ENCODE measurements at places on chromosomes 7 and 10.

DNA sequence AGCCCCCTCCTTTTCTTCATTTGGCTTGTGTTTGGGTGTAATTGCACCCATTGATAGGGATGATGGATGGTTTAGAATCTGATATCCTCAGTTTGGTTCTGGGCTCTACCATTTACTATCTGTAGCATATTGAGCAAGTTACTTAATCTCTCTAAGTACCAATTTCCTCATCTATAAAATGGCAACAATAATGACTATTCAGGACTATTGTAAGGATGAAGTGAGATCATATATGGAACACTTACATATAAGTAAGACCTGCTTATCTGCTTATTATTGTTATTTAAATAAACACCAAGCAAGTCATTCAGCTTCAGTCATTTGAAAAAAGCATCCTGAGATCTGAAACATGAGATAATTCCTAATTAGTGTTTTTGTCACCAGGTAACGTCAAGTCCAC lies 127.0 kb downstream of the SEC23IP start:
- no peak for ATAC-seq

GRCh38 chr7:13024121-13024674 lies 336.8 kb downstream of the ARL4A start:
- no peak for ATAC-seq

- ATAC-seq, result no peak
Measured at GRCh38 chr7:9776900-9777299, 1196.8 kb upstream of the PHF14 start.

DNA sequence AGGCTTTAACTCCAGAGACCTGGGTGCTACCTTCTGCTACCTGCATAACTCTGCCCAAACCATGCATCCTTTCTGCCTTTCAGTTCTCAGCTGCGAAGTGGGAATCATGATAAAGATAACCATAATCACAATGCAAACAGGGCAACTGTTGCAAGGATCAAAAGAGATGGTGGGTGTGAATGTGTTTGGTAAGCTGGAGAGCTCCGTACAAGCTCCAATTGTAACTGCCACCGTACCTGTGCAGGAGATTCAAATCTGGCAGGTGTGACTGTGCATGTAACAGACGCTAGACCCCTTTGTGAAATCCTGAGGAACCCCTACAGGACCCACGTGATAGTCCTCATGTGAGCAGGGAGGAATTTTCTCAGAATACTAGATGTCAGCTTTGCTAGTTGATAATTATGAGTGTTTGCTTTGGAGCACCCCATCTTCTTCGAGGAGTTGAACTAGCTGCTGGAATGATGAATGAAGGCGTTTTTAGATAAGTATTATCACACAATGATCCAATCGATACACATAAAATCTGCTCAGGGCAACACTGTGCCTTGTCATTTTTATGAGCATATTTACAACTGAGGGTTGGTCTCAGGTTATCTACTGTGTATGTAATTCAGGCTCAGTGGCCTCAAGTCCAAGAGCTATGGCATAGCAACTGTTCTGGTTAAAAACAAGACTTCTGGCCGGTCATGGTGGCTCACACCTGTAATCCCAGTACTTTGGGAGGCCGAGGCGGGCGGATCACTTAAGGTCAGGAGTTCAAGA lies 15.4 kb upstream of the FRAT2 start:
- no peak for ATAC-seq

- ATAC-seq, result no peak
Measured at GRCh38 chr10:96406091-96406490, 47.3 kb upstream of the OPALIN start.

DNA sequence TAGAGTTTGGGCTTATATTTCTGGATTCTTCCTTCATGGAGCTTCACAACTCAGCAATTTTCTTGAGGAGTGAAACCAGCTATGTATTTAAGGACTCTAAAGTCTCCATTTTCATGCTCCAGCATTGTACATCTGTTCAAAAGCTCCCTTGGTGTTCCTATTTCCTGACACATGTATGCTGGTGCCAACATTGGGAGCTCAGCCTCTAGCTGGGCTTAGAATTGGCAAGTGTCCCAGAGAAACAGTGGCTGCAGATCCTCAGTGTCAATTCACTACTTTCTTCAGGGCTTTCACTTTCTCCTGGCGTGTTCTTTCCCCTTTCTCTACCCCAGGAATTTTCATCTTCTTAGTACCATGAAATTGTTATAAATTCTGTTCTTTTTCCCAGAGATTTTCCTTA lies 103.1 kb downstream of the ZNF467 start:
- ATAC-seq, result peak; percentile 96

DNA sequence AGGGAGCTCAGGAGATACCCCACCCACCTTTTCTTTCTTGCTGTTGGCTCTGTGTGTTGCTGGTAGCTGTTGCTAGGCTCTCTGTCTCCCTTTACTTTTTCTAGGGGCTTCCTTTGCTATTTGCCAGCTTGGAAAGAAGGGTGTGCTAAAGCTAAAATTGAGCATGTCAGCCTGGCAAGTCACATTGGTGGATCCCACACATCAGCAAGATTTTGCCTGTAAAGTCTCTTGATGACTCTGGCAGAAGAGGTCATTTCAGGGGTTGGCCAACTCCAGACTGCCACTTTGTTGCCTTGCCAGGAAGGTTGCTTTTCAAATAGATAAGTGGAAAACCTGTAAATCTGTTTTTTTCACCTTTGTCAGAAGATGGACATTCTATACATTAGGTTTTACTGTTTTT lies 9.9 kb downstream of the CCNY start:
- ATAC-seq, result no peak

DNA sequence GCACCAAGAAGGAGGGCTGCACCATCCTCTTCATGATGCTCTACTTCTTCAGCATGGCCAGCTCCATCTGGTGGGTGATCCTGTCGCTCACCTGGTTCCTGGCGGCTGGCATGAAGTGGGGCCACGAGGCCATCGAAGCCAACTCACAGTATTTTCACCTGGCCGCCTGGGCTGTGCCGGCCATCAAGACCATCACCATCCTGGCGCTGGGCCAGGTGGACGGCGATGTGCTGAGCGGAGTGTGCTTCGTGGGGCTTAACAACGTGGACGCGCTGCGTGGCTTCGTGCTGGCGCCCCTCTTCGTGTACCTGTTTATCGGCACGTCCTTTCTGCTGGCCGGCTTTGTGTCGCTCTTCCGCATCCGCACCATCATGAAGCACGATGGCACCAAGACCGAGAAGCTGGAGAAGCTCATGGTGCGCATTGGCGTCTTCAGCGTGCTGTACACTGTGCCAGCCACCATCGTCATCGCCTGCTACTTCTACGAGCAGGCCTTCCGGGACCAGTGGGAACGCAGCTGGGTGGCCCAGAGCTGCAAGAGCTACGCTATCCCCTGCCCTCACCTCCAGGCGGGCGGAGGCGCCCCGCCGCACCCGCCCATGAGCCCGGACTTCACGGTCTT lies 1.9 kb downstream of the FZD1 start:
- ATAC-seq, result no peak

GRCh38 chr7:84536271-84536870 lies 341.8 kb upstream of the SEMA3A start:
- ATAC-seq, result peak; percentile 76

DNA sequence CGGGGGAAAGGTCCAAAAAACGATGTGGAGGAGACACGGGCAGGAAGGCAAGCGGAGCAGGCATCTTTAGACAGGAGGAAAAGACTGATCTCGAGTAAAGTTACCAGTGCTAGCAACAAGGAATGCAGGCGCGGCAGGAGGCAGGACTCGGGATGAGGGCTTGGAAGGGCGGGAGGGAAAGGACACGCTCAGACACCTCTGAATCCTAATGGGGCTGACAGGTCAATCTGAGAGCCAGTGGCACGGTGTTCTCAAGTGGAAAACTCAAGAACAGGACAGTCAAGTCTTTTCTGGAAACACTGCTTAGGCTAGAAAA lies 155.3 kb upstream of the COBL start:
- no peak for ATAC-seq

GRCh38 chr7:100158229-100159098 lies at the start of gene TRAPPC14:
TSS of gene TRAPPC14 (minus strand) at chr7:100158723. CDS start at chr7:100158499, 224 bp downstream.
- peak; percentile 91 for ATAC-seq

GRCh38 chr7:128000048-128000447 lies 31.2 kb downstream of the LRRC4 start:
- no peak for ATAC-seq

- no peak for ATAC-seq
Measured at GRCh38 chr10:130647341-130647740, 511.1 kb downstream of the GLRX3 start.

DNA sequence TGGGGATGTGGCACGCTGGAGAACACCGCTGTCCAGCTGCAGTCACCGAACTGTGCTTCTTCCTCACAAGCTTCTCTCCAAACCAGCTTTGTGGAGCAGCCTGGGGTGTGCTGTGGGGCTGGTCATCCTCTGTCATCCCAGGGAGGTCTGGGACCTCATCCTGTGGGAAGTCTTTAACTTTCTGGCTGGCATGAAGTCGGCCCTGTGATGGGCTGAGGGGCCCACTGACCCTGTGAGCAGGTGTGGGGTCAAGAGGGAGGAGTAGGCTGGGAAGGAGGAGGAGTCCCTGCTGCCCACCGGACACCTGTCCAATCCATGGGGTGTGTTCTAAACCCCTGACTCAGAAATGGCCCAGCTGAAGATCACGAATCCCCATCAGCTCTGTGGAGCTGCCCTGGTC lies 136.2 kb upstream of the SHH start:
- no peak for ATAC-seq

GRCh38 chr7:133481676-133482075 lies 228.8 kb downstream of the EXOC4 start:
- peak; percentile 96 for ATAC-seq

GRCh38 chr7:136847858-136848257 lies 20.6 kb upstream of the CHRM2 start:
- no peak for ATAC-seq

GRCh38 chr7:155792315-155792960 lies 19.8 kb downstream of the SHH start:
- ATAC-seq, result no peak

GRCh38 chr7:116809636-116810266 lies 52.6 kb upstream of the CAPZA2 start:
- ATAC-seq, result peak; percentile 91

DNA sequence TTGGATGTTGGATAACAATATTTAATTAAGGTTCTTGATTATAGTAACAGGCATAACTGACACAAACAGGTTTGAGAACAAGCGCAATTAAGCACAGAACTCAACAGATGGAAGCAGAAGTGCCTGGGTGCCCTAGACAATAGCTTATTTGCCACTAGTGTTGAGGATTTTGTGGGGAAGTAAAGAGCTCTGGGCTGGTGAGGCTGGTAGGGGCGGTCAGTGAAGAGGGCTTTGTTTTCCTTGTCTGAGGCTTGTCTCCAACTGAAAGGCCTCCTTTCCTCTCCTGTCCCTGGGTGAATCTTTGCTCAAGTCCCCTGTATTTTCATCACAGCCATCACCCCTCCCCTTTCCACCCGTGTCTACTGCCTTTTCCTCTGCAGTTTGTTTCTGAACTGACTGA lies 104.6 kb downstream of the KAT6B start:
- ATAC-seq, result no peak

DNA sequence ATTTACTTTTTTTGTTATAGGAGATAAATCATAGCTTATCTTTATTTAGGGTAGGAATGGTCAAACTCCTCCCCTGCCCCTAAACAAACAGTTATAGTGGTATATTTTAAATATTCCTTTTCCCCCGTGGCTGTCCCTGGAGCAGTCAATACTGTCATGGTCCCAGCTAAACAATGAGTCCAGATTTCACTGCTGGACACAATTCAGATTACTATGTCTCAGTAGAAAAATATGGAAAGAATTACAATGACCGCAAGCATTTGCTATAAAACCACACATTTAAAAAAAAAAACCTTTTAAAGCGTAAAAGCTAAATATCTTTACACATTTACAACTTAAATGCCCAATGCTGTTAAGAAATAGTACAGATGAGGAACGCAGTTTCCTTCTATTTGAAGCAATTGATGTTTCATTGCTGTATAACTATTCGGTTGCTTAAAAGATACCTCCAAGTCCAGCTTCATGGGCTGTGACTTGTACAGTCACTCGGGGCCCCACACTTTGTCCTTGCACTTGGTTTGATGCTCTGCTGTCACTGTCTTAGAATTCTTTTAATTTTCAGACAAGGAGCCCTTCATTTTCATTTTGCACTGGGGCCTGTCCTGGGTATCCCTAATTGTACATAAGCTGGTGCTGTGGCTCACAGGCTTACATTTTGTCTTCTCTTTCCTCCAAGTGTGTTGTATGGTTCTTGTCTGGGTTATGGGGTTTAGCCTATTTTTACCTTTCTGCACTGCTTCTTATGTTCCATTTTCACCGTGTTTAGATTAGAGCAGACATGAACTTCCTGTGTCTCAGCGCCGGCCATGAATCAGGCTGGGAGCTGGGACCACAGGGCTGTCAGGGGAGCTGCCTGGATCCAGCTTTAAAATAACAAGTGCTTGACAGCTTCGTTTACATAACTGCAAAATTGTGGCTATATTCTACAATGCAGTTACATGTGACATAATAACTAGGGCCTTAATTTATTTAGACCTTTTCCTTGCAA lies 530.2 kb upstream of the FZD8 start:
- ATAC-seq, result peak; percentile 85

DNA sequence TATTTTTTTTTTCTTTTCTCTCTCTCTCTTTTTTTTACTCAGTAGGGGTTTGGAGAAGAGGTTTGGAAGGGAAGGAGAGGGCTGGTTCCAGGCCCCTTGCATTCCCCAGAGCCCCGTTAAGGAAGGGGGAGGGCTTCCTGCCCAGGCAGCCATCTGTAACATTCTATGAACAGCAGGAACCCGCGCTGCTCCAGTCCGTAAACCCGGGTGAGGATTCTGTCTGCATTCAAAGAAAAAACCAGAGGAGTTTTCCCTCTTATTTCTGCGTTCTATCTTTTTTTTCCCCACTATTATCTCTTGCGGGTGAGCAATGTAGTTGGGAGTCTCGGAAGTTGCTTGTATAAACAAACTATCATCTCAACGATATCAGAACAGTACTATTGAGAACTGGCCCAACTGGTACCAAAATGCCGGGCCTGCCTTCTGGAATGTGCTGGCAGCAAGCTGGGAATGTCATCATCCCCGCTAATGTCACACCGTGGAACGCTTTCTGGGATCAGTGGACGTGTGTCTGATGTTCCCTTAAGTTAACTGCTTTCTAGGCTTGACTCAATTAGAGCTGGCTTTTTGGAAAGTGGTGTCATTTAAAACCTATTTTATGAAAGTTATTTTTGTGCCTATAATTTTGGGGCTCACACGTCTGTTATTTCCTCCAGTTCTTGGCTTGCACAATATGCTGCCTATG lies 153.1 kb upstream of the MEOX2 start:
- peak; percentile 49 for ATAC-seq

GRCh38 chr10:70811881-70812280 lies 3.9 kb upstream of the SGPL1 start:
- ATAC-seq, result no peak
